Lung microvascular endothelial cell (primary cell): ENCODE measurements at places on chromosomes 7 and 10.

DNA sequence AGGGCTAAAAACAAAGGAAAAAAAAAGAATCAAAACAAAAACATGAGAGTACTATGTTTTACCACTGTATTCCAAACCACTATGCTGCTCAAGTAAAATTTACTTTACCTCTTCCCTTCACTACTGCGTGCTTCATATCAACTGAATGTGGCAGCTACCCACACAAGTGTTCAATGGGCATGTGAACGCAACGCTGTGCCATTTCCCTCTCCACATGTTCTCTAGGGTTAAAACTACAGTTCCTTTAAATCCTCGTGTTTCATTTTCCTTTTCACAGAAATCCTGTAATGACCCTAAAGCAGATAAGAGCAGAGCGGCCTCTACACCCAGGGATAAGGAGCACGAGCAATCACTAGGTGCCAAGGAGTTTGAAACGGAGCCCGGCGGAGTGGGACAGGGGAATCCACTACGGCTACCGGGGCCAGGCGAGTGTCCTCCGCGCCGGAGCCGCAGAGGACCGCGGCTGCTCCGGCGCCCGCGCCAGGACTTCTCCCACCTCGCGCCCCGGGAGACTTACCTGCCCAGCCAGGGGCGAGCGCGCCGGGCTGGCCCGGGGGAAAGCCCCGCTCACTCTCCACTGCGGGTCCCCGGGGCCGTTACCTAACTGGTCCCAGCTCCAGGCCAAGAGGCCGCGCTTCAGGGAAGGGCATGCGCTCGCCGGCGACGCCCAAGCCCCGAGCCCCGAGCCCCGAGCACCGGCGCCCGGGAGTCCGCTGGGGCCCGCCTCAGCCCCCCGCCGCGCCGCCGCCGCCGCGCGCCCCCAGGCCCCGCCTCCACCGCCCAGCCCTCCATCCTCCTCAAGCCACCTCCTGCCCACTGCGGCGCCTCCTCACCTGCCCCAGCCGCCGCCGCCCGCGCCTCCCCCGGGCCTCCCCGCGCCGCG is 711 bp downstream of the NAMPT start:
- peak; percentile 51 for DNase-seq

GRCh38 chr10:59734014-59734462 is 19.2 kb downstream of the MRLN start:
- no peak for DNase-seq

- no peak for DNase-seq
Observed at GRCh38 chr7:119472408-119473038, 800.5 kb upstream of the KCND2 start.

DNA sequence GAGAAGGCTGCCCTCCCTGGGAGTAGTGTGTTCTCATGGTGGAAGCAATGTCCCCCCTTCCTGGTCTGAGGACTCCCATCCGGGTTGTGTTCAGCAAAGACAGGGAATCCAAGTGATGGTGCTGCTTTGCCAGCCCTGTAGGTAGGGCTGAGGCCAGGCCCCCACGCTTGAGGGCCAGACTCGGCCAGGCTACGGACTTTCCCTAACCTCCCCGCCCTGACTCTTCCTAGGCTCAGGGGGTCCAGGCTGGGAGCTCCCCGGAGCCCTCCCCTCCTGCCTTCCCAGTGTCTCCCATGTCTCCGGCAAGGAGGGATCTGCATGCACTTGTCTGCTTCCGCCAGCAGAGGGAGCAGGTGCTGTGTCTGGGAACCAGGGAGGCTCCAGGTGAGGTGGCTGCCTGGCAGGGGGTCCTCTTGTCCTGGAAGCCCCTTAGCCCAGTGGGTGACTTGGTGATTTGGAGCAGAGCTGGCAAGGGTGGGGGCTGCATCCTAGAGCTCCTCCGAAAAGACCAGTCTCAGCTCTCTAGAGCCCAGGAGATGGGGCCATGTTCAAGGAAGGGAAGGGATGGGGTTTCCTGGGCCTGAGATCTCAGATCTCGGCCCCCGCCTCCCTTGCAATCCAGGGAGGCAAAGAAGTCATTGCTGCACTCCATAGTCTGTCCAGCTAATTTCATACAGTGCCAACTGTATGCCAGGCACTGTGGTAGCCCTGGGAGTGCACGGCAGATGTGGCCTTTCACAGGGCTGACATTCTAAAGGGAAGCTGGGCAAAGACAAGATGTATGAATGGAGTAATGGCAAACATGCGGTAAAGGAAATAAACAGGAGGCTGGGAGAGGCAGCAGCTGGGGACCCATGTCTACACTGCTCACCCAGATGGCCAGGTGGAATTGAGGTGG is 20.3 kb upstream of the SFRP5 start:
- DNase-seq, result peak; percentile 72

- no peak for DNase-seq
Observed at GRCh38 chr7:84069033-84069432, 125.6 kb downstream of the SEMA3A start.

DNA sequence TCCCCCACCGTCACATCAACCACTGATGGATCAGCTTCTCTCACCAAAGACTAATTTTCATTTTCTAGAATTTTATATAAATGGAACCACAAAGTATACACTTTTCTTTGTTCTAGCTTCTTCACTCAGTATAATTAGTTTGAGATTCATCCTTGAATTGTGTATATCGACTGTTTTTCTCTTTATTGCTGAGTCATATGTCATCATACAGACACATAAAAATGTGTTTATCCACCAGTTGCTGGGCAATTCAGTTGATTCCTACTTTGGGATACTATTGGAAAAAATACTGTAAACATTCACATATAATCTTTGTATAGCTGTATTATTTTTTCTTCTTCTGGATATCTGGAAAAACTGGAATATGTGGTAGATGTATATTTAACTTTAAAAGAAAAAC is 26.6 kb downstream of the PDK4 start:
- no peak for DNase-seq

DNA sequence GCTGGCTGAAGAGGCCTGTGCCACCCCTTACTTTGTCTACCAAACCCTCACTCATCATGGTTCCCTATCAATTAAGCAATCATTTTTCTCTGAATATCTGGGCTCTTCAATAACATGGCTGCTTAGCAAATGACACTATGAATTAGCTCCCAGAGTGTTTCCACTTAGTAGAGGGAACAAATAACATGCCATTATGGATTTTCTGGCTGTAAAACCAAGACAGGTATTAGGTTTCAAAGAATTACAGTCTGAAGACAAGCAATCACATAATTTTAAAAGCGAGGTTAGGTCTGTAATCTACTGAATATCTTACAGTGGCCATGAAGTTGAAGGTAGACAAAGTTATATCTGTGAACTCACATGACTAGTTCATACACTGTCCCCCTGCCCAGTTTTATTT is 220.8 kb upstream of the PHYHIPL start:
- DNase-seq, result no peak

DNA sequence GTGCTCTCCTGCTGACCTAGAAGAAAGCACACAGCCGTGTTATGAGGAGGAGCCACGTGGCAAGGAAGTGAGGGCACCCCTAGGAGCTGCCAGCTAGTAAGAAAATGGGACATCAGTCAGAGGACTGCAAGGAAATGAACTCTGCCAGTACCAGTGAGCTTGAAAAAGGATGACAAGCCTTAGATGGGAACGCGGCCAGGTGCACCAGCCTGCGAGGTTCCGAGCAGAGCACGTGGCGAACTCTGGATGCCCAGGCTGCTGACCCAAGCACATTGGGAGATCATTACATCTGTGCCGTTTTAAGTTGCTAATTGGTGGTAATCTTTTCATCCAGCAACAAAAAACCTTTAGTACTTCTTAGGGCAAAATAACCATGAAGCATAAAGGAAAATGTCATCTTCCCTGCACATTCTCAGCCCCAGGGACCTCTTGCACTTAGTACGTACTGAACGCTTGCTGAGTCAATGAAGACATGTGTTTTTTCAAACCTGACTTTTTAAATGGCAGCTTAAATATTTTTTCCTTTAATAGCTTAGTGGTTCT is 69.4 kb downstream of the AMZ1 start:
- DNase-seq, result peak; percentile 66

DNA sequence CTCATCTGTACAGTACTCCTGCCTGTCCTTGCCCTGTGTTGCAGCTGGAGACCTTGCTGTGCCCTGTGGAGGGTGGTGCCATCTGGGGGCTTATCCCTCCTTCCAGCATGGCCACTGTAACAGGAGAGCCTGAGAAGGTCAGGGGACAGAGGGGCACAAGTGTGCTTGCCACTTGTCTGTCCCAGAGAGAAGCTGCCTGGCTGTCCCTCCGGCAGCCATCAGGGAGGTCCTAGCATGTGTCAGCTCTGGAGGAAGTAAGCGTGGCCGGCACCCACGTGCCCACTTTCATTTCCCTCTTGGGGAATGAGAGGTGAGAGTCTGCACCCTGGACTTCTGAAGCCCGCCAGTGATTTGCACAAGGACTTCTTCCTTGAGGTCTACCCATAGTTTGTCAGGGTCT is 97.0 kb upstream of the PPIF start:
- DNase-seq, result no peak

DNA sequence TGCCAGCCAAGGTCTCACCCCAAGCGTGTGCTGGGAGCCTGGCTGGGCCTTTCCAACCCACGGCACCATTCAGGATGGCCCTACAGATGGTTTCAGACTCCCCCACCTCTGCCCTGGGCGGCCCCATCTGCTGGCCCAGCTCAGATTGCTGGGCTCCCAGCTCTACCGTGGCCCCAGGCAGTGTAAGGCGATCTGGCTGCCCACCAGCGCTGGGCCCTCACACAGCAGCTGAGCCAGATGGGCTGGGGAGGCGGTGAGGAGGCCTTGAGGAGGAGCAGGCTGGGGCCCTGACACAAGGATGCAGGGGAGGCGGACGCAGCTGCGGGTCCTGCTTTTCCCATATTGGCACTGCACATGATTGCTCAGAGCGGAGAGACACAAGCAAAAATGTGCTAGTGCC is 162.8 kb downstream of the NRF1 start:
- DNase-seq, result no peak

- no peak for DNase-seq
Observed at GRCh38 chr7:117069379-117069778, 116.1 kb downstream of the ST7 start.

- DNase-seq, result peak; percentile 39
Observed at GRCh38 chr7:75617634-75618234, 121.0 kb downstream of the HIP1 start.

DNA sequence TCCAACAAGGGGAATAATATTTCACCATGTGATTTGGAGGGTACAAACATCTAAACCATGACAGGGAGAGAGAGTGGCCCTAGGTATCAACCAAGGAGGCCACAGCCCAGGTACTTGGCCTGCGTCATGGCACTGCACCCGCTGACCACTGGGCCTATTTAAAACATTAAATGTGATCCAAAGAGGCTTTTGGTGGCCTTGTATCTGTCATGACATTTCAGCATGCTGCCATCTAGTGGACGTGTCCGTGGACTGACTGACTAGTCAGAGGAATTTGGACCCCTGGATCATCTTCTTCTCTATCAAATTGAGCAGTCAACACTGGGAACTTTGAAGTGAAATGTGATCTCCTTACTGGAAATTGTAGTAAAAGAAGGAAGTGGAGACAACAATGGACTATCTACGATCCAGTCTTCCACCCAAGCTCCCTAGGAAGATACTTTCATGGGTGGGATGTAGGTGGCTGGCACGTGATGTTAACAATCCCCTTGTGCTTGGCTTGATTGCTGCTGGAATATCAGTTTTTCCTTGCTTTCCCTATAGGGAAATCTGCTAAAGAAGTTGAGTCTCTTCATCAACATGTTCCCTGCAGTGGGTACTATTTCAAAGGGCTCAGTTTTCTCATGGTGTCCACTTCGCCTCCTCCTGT is 24.6 kb upstream of the ITGA8 start:
- peak; percentile 77 for DNase-seq

GRCh38 chr10:30542001-30542894 is 87.3 kb downstream of the LYZL2 start:
- no peak for DNase-seq

GRCh38 chr7:48193421-48193820 is 22.2 kb downstream of the ABCA13 start:
- no peak for DNase-seq

GRCh38 chr7:128154504-128154903 is 86.6 kb upstream of the LEP start:
- no peak for DNase-seq

GRCh38 chr10:71302874-71303568 is 16.0 kb upstream of the SLC29A3 start:
- DNase-seq, result peak; percentile 66

DNA sequence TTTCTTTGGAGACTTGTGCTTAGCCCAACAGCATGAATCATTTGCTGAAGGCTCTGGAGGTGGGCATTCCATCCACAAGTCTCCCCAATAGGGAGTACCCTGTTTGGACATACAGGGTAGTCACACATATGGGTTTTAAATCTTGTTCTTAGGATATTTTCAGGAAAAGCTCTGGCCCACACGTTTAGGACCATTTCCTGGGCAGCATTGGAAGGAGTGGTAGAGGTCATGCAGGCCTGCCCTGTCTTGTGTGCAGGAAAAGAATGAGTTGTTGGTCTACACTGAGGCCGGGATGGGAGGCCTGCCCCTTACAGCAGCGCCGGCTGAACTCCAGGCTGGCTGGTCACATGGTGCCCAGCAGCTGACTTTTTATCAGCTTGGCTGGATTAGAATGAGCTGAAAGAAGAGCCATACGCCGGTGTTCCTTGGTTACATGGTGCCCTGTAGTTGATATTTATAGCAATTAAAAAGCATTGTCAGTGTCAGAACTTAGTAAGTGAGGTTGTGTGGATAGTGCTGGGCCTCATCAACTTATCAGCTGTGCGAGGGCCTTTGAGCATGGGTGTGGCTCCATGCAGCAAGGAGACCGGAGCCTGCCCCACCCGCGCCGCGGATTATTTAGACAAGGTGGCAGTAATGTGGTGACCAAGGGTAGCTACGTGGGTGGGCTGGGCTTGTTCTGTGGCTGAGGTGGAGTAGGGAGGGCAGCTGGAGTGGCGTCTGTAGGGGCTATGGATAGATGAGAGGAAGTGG is 28.6 kb downstream of the OGDH start:
- peak; percentile 24 for DNase-seq

- DNase-seq, result no peak
Observed at GRCh38 chr7:30888747-30889146, 22.9 kb upstream of the AQP1 start.

DNA sequence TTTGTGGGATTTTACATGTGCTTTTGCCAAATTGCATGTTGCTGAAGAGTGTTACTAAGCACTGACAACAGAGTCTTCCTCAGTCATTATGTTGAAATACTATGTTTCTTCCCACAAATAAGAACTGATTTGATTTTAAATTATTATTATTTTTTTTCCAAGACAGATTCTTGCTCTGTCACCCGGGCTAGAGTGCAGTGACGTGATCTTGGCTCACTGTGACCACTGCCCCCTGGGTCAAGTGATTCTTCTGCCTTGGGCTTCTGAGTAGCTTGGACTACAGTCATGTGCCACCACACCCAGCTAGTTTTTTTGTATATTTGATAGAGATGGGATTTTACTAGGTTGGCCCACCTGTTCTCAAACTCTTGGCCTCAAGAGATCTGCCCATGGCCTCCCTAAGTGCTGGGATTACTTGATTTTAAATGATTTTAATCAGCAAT is 42.3 kb downstream of the MINPP1 start:
- DNase-seq, result no peak
